NCI-H187 treated with DMSO at 0.1 percent for 48 hours (cell line): ENCODE measurements at places on chromosomes 3 and 15.

DNA sequence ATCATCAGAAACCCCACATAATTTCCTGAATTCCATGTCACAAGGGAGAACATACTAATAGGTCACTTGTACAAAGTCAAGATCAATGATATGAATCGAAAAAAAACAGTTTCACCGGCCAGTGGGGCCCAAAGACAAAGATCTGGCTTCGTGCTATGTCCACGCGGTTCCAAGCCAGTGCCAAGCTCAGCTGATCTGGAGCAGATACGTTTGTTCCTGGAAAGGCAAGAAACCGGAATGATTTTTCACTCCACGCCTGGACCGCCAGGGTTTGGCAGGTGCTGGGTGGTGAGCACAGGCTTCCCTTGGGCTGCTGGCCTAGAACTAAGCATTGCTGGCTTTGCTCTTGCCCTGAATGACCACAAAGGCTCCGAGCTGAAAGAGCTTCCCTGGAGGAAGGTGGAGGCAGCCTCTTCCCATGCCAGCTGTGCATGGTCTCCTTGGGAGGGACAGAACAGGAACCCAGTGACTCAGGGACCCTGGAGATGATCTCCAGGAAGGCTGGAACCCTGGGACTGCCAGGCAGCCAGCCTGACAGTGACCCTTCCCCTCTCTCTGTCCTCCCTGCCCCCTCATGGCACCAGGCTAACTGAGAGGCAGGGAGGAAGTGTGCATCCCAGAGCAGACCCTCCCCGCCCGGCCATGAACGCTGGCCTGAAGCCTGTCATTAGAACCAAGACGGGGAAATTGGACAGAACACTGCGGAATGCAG lies 40.9 kb downstream of the TRPM1 start:
- no peak for DNase-seq

GRCh38 chr15:41292521-41292920 lies 39.9 kb downstream of the OIP5 start:
- DNase-seq, result no peak

GRCh38 chr3:49171119-49171774 lies at the start of gene KLHDC8B:
Gene KLHDC8B, plus strand, starts transcription at chr3:49171598. Its CDS starts 1,172 bp downstream, at chr3:49172770.
- no peak for DNase-seq

- DNase-seq, result no peak
Measured at GRCh38 chr3:8767667-8768363, 1.6 kb downstream of the OXTR start.

GRCh38 chr3:133262333-133262732 lies 137.5 kb upstream of the BFSP2 start:
- DNase-seq, result no peak

GRCh38 chr3:33722191-33722590 lies 4.1 kb upstream of the CLASP2 start:
- DNase-seq, result no peak

- DNase-seq, result no peak
Measured at GRCh38 chr3:110789315-110789714, 282.3 kb upstream of the NECTIN3 start.

GRCh38 chr15:61824291-61824690 lies 236.0 kb downstream of the VPS13C start:
- no peak for DNase-seq

DNA sequence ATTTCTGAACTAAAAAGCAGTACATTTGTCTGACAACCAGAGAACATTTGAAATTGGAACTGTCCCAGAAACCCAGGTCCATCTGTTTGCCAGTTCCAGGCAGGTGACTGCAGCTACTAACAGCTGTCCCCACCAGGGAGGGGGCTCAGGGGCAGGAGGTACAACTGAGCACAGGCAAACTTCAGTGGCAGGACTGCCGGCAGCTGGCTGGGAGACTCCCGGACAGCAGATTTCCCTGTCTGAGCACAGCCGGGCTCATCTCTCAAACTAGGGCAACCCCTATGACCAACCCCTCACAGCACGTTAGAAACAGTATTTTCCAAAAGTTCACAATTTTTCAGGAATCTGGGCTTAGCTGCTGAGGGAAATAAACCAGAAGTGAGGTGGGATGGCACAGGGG lies 88.8 kb downstream of the MEGF11 start:
- DNase-seq, result no peak

GRCh38 chr3:196219194-196219969 lies 3.0 kb downstream of the SLC51A start:
- peak; percentile 19 for DNase-seq

DNA sequence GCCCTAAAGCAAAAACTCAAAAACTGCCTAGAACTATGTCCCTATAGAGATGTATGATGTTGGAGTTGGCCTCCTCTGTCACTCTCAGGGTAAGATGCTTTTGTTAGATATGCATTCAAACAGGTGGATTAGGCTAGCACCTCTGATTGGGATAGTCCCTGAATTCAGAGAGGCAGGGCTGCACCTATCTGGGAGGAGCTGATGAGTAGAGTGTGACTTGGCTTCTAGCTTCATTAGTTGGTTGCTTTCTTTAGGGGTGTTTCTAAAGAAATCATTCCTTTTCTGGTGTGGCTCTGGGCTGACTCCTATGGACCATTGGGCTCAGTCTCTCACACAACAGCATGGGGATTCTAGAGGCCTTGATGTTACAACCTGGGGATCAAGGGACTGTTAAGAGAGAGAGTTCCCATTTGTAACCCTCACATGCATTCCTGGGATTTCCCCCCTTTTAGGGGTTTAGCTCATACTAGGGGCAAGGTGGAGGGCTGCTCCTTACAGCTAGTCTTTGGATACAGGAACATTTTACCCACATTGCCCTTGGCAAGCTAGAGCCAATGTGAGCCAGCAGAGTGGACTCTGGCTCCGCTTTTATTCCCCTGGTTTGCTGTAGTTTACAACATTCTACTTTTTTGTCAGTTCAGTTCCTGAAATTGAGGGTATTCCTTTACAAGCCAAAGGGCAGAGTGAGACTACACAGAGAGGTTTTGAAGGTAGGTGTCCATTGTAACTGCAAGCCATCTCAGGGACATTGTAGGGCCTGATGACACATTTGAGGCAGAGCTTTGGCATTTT lies 7.5 kb downstream of the ZNF592 start:
- DNase-seq, result no peak

DNA sequence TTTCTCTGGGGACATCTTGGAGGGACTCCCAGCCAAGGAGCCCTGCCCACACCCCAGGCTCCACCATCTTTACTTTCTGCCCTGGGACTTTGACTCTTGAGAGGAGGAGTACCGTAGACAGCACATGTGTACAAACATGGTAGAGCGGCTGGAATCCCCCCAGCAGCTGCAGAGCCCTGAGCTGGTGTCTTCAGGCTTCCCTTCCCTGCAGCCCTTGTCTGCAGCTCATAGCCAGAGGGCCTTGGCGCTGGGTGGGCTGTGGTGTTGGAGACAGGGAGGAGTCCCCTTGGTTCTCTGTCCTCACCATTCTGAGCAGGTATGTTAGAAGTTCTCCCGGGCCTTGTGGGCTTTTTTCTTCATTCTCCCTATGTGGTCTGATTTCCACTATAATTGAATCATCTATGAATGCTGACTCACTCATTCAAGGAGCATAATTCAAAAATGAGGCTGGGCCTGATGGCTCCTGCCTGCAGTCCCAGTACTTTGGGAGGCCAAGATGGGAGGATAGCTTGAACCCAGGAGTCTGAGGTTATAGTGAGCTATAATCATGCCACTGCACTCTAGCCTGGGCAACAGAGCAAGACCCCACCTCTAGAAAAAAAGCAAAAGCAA lies 97.8 kb upstream of the MEF2A start:
- no peak for DNase-seq

DNA sequence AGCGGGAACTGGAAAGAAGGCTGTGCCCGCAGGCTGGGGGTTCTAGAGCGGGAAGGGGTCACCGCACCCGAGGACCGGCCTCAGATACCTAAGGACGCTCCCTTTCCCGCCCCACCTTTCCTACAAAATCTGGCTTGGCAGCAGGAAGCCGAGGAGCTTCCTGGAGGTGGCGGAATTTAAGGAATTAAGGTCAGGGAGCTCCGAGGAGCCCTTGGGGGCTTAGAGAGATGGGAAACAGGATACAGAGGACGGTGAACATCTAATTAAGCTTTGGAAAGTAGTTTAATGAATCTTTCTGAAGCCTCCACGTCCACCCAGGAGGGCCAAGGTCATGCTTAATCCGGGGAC lies 507 bp upstream of the AP3B2 start:
- DNase-seq, result no peak

- no peak for DNase-seq
Measured at GRCh38 chr3:44042772-44043171, 198.9 kb upstream of the TOPAZ1 start.

DNA sequence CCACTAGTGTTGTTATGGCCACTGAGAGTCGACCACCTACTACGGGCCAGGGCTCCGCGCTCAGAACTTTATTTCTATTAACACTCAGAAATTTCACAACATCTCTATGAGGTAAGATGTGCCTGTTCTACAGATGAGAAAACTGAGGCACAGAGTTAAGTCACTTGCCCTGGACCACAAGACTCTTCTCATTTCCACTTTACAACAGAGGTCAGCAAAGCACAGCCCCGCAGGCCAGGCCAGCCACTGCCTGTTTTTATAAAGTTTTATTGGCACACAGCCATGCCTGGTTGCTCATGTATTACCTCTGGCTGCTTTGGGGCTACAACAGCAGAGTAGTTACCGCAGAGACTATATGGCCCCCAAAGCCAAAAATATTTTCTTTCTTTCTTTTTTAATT lies 503.6 kb downstream of the SHQ1 start:
- DNase-seq, result no peak

DNA sequence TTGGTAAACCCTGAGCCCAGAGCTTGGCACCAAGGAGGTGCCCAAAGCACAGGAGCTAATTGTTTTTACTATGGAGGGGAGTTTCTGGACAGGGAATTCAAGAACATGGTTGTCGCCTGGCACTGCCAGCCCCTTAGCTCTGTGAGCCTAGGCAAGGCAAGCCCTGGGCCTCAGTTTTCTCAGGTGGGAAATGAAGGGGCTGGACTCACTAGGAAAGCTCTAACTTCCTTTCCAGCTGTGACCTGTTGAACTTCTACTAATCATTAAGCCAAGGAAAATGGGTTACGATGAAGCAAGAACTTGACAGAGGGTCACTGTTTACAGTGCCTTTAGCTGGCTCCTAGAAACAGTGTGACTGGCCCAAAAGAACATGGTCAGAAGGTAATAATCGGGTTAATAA lies 277.2 kb downstream of the SHQ1 start:
- DNase-seq, result no peak

DNA sequence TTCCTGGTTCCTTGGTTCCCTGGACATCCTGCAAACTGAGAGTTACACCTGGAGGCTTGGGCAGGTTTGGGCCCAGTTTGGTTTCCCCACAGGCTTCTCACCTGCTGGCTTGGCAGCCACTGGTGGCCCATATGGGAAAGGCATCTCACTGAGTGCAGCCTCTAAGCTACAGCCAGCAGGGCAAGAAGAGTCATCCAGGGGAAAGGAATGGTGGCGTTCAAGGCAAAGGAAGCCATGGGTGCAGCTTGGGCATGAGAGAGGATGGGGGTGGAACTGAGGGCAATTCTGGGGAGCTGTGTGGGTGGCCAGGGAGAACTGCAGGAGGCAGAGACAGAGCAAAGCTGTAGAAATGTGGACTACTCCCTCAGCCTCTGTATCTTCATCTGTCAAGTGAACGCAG lies 106.4 kb downstream of the EPHB1 start:
- no peak for DNase-seq

DNA sequence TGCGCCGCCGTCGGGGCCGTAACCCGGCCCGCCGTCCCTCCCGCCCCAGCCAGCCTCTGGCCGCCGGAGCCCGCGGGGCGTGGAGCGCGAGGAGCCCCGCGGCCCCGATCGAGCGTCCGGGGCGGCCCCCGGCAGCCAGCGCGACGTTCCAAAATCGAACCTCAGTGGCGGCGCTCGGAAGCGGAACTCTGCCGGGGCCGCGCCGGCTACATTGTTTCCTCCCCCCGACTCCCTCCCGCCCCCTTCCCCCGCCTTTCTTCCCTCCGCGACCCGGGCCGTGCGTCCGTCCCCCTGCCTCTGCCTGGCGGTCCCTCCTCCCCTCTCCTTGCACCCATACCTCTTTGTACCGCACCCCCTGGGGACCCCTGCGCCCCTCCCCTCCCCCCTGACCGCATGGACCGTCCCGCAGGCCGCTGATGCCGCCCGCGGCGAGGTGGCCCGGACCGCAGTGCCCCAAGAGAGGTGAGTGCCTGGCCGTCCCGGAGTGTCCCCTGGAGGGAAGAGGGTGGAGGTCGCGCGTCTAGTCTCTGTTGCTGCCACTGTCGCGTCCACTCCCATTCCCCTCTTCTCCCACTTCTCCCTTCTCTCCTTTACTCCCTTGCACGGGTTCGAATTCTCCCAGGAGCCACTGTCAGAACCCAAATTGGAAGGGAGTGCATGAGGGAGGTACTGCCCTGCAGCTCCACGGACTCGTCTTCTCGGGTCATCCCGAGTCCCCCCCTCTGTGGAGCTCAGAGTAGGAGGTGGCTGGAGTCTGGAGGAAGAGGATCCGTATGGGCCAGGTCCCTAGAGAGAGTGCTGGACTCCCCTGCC lies 585 bp downstream of the CSK start:
- DNase-seq, result no peak

DNA sequence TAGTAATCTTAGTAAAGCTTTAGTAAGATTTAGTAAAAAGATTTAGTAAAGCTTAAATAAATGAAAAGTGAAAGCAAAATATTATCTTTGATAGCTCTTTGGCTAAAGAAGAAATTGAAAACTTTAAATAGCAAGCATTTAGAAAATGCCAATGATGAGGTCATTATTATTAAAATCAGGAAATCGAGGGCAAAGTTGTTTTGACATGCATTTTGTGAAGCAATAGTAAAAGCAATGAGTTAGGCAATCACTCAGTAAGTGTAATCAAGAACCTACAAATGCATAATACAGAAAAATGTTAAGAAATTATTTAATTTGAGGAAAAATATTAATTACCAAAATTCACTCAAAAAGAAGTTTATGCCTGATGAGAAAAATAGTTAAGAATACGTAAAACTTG lies 280.3 kb upstream of the MME start:
- DNase-seq, result no peak

DNA sequence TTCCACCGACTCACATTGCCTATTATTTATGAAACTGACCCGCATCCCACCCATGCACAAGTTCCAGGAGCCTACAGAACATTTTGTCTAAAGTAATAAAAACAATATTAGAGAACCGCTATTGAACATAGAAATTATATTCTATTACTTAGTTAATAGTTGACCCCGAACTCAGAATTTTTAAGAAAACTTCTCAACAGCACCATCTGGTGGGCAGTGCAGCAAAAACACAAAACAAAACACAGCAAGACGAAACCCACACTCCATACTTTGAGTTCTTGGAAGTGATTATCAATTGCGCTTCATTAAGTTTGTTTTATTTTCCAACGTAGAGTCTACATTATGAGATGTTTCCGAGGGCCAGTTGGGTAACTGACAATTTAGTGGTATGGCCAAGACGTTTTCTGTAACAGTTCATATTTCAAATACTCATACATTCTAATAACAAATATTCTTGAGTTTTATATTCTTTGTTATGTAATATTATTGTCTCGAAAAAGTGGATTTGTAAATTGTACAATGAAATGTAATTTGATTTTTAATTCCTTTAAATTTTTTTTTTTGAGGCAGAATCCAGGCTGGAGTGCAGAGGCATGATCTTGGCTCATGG lies 24.0 kb upstream of the C3orf70 start:
- DNase-seq, result peak; percentile 15

GRCh38 chr15:34099914-34100313 lies 1.7 kb downstream of the EMC7 start:
- DNase-seq, result no peak
